ENCODE measurements at places on chromosomes 7 and 10. TPM values are rescaled to one million over a fixed set of nuclear protein-coding genes. Genes with fewer than 3 reads are reported as not detected.

CTBP2 gene
- total RNA-seq = 98.8 TPM

RELN gene
- 9.8 TPM for total RNA-seq

ACBD7 gene
- total RNA-seq = 5.1 TPM

TUBAL3 gene
- total RNA-seq = not detected

SFRP5 gene
- total RNA-seq = 0.58 TPM

HK1 gene
- total RNA-seq = 58.3 TPM

LLCFC1 gene
- total RNA-seq = not detected

OR2A5 gene
- total RNA-seq = not detected

OPALIN gene
- total RNA-seq = not detected

NRP1 gene
- 170 TPM for total RNA-seq

ACBD5 gene
- 26.4 TPM for total RNA-seq

DNAJC9 gene
- 18.6 TPM for total RNA-seq

PNLIPRP2 gene
- total RNA-seq = not detected

TMEM225B gene
- total RNA-seq = 1.6 TPM

TFEC gene
- total RNA-seq = 14.2 TPM

GIMAP7 gene
- 8.0 TPM for total RNA-seq

ATRNL1 gene
- total RNA-seq = 207 TPM

ZCCHC24 gene
- 22.8 TPM for total RNA-seq

MLXIPL gene
- 9.3 TPM for total RNA-seq

STEAP4 gene
- 4.4 TPM for total RNA-seq

AKR1C4 gene
- not detected for total RNA-seq

PRKRIP1 gene
- total RNA-seq = 41.7 TPM

HYAL4 gene
- 0.18 TPM for total RNA-seq

AOC1 gene
- total RNA-seq = 82.9 TPM

DOCK4 gene
- 46.9 TPM for total RNA-seq

PRF1 gene
- 2.0 TPM for total RNA-seq

NOC3L gene
- total RNA-seq = 16.6 TPM

NPFFR1 gene
- 0.06 TPM for total RNA-seq

GNAT3 gene
- total RNA-seq = not detected

SEC23IP gene
- total RNA-seq = 24.8 TPM

HTR7 gene
- 1.4 TPM for total RNA-seq

AUTS2 gene
- 69.8 TPM for total RNA-seq

GOLGA7B gene
- 0.35 TPM for total RNA-seq

ZDHHC6 gene
- total RNA-seq = 28.1 TPM

SLC26A3 gene
- total RNA-seq = not detected

FAM25A gene
- not detected for total RNA-seq

WIPF3 gene
- 1.5 TPM for total RNA-seq

TRIL gene
- total RNA-seq = 110 TPM

FEZF1 gene
- total RNA-seq = not detected

LMOD2 gene
- total RNA-seq = 5.0 TPM

TMEM243 gene
- total RNA-seq = 32.3 TPM

PSMA2 gene
- total RNA-seq = 44.7 TPM

PCDH15 gene
- total RNA-seq = 6.8 TPM

SLK gene
- total RNA-seq = 40.2 TPM

TLX1 gene
- total RNA-seq = not detected

HOXA3 gene
- total RNA-seq = 77.4 TPM
